Mesothelial cell of epicardium (in vitro differentiated cells): ENCODE measurements at places on chromosomes 4 and X. TPM values are rescaled to one million over a fixed set of nuclear protein-coding genes. Genes with fewer than 3 reads are reported as not detected.

GRCh38 chr4:96598465-96598864 is 758.6 kb downstream of the PDHA2 start:
- DNase-seq = no peak

SULT1B1 gene
- total RNA-seq = 0.34 to 0.51 TPM (median 0.38 TPM) in 3 replicates

DNA sequence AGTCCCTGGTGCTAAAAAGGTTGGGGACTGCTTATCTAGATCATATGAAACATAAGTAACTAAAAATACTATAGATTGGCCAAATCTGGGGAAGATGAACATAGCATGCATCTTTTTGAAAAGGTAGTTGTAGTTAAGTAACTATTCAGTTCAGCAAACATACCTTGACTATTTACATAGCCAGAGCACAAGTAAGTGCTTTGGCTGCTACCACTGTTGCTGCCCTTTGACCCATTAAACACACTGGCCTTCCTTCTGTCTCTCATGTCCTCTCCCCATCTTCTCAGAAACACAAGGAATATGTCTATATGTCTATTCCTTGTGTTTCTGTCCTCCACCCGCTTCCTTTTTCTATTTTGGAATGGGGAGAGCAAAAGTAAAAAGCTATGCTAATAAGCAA is 87.9 kb upstream of the SPRY1 start:
- no peak for DNase-seq

HAND2 gene
- 32.8 to 34.3 TPM (median 33.3 TPM) in 3 replicates for total RNA-seq

GRCh38 chr4:64727960-64728359 is 318.7 kb upstream of the TECRL start:
- DNase-seq = no peak

CLDN2 gene
- not detected in 3 replicates for total RNA-seq

GRCh38 chr4:177229331-177229730 is 80.3 kb upstream of the NEIL3 start:
- DNase-seq = no peak

DNA sequence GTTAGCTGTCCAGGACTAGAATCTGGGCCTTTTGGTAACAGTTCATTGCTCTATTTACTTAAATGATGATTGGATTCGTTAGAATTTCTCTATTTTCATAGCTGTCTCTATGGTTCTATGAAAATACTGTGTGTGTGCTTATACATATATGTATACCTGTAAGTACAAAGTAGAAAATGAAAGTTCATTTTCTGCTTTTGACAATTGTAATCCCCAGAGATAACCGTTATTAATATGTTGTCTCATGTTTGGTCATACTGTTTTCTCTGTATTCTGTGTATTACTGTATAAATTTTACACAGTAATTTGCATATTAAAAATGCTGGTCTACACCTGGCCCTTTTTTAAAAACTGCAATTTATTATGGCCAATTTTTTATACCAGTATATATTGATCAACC is 55.4 kb downstream of the CLCN3 start:
- DNase-seq = no peak
